GM12878 (cell line): ENCODE measurements at places on chromosomes 11 and 22.
A peak's percentile ranks its signal among the peaks of the same experiment; 100 is the strongest.

- DNase-seq = no peak
Measured at GRCh38 chr22:40415531-40416266, 45.3 kb downstream of the SGSM3 start.

DNA sequence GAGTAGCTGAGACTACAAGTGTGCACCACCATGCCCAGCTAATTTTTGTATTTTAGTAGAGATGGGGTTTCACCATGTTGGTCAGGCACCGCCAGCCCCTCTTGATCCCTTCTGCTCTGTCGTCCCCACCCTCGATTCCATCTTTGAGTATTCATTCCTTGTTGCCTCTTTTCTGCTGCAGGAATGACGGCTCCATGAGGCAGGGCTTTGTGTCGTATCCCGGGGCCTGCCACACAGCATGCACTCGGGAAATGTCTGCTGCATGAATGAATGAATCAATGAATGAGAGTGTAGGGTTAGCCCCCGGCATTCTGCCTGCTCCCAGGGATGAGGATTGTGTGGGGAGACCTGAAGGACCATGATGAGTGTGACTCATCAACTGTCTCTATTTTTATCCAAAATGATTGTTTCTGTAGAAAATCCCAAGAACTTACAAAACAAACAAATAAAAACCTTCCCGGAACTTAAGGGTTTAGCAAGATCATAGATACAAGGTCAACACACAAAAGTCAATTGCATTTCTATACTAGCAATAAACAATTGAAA, 54.6 kb upstream of the SLC22A12 start:
- DNase-seq = no peak

DNA sequence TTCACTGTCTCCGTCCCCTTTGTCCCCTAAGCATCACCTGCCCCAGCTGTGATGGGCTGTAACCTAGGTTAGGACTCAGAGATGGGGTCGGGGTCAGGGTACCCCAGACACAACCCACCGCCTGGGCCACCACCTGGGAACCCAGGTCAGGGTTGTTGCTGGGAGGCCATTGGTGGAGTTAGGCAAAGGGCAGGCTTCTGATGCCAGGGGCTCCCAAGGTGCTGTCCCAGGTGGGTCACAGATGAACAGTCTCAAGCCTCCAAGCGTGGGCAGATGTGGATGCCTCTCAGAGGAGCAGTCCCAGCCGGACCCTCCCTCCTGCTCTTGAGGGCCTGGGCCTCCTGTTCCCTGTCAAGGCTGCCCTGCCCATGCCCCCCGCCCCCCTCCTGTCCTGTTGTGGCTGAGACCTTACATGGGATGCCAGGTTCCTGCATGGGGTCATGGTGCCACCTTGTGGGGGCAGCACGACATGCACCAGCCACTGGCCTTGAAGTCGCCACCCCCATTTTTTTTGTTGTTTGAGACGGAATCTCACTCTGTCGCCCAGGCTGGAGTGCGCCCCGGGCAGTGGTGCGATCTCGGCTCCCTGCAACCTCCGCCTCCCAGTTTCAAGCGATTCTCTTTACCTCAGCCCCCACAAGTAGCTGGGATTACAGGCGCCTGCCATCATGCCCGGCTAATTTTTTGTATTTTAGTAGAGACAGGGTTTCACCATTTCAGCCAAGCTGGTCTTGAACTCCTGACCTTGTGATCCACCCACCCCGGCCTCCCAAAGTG, 12.1 kb downstream of the GATD1 start:
- DNase-seq = no peak

GRCh38 chr22:38938925-38939324, 18.5 kb upstream of the APOBEC3A start:
- no peak for DNase-seq

GRCh38 chr11:19472679-19473078, 231.9 kb upstream of the E2F8 start:
- DNase-seq = peak; percentile 19

- DNase-seq = no peak
Measured at GRCh38 chr11:71451596-71452198, 1.3 kb upstream of the NADSYN1 start.

- DNase-seq = no peak
Measured at GRCh38 chr11:86722006-86722405, 49.6 kb upstream of the ME3 start.

DNA sequence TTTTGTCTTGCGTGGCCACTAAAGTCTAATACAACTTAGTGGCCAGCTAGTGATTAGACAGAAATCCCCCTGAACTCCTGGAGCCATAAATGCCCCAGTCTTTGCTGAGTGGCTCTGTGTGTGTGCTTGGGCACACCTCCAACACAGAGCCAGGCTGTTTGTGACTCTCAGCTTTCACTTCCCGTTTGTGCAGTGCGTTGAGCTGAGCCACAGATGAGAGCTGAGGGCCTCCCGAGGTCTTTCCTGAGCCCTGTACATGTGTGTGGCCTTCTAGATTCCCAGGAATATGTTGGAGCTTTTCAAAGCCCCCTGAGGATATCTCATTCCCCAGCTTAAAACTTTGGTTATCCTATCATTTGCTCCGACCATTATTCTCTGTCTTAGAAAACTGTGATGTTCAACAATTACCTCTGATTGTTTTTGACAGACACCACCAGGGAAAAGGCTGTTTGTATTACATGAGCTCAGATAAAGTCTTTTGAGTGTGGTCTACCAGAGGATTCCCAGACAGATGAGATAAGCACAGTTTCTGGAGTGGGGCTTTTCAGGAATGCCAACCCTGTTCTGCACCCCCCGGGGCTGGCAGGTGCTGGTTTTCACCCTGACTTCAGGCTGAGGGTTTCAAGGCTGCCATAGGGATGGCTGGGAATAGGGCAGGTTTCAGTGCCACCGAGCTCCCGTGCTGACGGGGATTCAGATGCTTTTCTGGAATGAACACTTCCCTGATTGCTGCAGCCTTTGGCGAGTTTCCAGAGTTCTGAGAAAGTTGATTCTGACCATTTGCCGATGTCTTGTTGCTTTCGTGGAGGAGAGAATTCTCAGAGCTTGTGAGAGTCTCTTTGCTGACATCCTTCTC, 23.8 kb downstream of the IGHMBP2 start:
- DNase-seq = peak; percentile 42

GRCh38 chr11:59957094-59957493, 6.7 kb upstream of the OOSP4A start:
- no peak for DNase-seq

DNA sequence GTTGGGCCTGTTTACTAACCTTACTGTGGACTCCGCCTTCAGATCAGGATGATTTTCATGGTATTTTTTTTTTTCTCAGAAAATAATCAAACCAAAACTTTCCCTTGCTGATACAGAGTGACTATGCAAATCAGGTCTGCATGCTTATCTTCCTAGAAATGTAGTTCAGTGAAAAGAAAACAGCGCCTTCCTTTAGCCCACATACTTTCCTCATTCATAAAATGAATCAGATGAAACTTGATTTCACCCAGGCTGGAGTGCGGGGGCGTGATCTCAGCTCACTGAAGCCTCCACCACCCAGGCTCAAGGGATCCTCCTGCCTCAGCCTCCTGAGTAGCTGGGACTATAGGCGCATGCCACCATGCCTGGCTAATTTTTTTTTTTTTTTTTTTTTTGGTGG, 26.0 kb downstream of the ZNRF3 start:
- peak; percentile 57 for DNase-seq

DNA sequence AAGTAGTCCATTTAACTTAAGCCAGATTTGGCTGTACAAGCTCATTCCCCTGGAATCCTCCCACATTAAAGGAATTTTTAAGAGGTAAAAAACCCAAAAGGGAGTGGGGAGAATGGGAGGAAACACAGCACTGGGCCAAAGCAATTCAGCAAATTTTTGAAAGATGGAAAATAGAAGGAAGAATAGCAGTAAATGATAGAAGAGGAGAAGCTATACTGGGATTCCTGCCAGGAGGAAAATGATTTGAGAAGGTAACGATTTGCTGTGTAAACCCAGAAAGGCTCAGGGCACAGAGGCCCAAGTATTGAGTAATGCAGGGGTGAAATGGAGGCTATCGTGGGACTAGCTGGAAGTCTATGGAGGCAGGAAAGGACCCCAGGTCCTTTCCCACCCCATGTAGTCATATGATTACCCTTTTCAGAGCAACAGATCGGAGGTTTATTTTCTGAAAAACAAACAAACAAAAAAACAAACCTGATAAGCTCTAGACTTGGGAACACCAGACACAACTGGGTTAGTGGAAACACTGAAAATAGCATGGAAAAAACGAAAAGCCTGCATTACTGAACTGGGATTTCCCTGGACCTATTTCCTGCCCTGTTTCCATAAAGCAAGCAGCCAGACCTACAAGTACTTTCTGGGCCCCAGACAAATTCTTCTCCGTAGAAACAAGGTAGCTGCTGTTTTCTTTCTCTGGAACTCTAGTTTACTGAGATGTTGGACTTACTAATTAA, 140.0 kb downstream of the SWAP70 start:
- no peak for DNase-seq

DNA sequence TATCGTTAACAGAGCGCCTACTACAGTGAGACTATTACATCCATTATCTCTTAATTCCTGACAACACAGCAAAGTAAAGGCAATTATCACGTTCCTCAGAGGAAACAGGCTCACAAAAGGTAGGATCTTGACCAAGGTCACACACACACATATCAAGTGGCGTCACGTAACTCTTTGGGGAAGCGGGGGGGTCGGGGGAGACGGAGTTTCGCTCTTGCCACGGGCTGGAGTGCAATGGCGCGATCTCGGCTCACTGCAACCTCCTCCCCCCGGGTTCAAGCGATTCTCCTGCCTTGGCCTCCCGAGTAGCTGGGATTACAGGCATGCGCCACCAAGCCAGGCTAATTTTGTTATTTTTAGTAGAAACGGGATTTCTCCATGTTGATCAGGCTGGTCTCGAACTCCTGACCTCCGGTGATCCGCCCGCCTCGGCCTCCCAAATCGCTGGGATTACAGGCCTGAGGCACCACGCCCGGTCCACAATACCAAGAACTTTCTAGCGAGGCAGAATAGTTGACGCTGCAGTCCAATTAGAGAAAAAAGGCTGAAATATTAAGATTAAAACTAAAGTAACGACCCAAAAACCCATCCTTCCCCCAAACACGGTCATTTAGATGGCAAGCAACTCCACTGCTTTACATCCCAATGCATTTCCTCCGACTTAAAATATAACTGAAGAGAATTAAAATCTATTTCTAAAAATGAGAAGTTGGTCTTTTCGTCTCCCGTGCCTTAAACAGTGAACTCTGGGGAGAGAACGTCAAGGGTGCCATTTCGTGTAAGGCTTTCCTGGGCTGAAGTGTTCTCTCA, 1.2 kb downstream of the DDX17 start:
- no peak for DNase-seq

GRCh38 chr11:118193910-118194566, 17.6 kb upstream of the SCN2B start:
- DNase-seq = no peak
